ENCODE measurements at places on chromosomes 5 and 9. TPM values are rescaled to one million over a fixed set of nuclear protein-coding genes. Genes with fewer than 3 reads are reported as not detected.

Gene EPB41L4A
- total RNA-seq, result 1.8 TPM

Gene DOLK
- 6.5 TPM for total RNA-seq

DNA sequence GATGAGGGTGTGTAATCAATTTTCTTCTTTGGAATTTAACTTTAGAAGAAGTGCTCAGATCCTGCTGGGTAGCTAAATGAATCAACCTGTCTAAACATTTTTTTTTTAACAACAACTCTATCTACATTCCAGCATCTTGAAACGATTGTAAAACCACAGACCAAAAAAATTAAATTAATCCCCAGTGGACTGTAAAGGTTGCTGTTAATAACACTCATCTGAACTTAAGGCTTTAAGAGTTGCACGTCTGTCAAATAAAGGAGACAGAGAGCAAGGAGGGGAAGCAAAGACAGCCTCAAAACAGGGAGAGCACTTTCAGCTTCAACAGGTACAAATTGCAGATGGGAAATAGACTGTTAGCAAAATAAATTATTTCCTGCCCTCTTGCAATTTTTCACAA lies 548.5 kb downstream of the DTWD2 start:
- DNase-seq, result no peak

DNA sequence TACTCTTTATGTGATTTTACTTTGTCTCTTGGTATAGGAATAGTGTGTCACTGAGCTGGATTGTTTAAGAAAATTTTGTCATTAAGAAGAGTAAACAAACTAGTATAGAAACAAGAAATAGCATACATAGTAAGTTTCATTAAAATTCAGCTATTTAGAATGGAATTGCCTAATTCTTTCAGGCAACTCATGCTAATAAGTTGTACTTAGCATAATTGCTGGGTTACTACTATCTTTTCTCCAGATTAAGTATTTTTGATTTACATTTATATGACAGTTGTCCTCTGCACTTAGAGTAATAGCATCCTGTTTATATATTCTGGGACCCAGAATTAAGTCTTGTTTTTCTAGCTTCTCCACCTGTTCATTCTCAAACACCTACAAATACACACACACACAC lies 85.9 kb downstream of the PAM start:
- DNase-seq, result no peak

DNA sequence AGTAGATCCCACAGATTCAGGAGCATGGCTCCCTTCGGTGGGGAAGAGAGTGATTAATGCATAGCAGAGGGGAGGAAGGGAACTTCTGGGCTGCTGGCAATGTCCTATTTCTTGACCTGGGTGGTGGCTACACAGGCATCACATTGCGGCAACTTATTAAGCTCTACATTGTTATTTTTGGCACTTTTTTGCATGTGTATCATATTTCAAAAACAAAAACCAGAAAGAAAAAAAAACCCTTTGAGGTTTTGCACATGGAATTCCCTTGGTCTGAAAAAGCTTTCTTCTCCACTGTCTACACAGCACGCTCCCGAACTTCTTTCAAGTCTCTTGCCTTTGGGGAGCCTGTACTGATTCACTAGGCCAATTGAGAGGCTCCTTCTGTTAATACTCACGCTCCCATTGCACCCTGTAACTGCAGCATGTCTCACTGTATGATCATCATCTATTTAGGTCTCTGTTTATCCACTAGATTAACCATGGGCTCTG lies 25.1 kb downstream of the CEMIP2 start:
- no peak for DNase-seq

- no peak for DNase-seq
Measured at GRCh38 chr5:156896546-156896945, 46.5 kb downstream of the PPP1R2B start.

Data from gastrocnemius medialis (tissue), 4 donors.